ENCODE measurements at places on chromosomes 4 and X.

- DNase-seq = no peak
Observed at GRCh38 chrX:24243188-24243587, 70.7 kb downstream of the SUPT20HL2 start.

DNA sequence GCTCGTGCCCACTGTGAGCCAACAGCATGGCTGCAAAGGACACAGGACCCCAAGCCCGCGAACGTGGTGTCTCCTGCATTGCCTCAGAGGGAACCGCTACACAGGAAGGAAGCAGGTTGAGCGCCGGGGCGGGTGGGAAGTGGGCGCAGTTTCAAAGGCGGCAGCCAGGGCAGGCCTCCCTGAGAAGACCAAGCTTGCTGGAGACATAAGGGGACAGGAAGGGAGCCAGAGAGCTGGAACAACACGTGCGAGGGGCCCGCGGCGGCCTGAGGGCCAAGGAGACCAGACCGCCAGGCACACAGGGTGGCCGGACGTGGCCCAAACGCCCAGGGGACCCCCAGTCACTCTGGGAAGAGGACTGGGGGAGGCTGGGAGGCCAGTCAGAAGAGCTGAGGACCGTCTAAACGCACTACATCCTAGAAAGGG lies 32.0 kb downstream of the CTBP1 start:
- peak; percentile 42 for DNase-seq

DNA sequence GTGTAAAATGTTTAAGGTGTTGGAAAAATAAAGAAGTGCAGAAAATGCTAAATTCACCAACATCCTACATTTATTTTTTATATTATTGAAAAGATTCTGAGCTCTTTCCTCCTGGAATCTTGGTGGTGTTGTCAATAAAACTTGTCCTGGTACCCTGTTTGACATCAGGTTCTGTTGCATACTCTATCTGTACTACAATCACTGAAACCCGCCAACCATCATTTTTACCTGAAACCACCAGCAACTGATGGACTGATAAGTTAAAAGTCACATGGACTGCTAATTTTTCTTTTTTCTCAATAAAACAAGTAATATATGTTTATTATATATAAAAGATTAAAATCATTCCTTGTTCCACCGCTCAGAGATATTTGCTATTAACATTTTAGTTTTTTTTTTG lies 23.4 kb downstream of the STAP1 start:
- no peak for DNase-seq

DNA sequence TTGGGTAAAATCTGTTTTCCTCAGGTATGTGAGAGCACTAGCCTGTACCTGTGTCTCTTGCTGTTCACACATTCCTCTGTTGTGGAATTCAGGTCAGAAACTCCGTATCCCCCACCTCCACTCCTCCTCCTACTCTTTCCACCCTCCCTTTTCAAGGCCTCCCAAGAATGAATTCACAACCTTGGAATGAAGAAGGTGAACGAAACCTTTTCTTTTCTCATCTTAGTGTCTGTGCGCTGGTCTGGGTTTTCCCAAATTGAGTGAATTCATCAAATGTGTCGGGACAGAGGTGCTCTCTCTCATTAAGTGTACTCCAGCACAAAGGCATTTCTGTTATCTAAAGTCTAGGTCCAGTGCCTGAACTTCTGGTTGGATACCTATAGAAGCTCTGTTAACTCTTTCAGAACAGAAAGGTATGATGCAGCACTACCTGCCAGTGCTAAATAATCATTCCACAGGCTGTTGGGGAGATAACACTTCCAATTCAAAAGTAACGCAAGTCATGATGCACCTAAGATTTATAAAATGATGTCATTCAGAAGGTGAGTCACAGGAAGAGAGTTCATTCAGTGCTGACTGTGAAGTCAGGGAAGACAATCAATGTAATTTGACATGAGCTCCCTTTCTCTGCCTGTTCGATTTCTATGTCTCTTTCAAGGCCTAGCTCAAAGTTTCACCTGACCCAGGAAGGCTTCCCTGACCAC lies 41.9 kb downstream of the COL4A6 start:
- DNase-seq = no peak

DNA sequence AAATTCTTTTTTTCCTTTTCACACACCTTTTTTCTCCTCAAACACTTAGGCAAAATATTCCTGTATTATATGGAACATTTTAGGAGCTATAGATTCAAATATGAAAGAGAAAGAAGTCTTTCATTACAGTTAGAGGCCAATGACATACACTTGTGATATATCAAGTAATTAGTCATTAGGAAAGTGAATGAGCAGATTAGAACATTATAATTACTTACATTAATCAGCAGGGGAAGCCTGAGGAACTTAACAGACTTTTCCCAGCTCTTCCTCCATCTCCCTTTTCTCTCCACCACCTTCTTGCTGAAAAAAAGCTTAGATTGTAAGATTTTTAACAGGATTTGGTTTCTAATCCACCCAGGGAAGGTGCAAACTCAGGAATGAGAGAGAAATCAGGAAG lies 29.6 kb downstream of the KLF3 start:
- DNase-seq = no peak

DNA sequence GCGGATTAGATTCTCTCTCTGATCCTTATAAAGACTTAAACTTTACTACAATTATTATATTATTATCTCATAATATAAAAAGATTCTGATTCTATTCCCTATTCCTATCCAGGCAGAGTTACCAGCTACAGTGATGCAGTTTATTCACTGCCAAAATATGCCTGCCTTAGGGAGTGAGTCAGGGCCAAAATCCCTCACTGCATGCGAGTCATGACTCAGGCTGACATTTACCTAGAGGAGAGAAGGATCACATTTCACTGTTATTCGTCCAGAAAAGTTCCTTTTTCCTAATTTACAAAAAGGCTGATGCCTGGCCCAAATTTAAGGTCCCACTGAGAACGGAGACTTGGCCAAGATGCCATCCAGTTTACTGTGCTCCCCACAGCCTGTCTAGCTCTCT lies 168.5 kb upstream of the LDB2 start:
- DNase-seq = no peak

- peak; percentile 4 for DNase-seq
Observed at GRCh38 chrX:3743801-3744439, 30.5 kb upstream of the PRKX start.

DNA sequence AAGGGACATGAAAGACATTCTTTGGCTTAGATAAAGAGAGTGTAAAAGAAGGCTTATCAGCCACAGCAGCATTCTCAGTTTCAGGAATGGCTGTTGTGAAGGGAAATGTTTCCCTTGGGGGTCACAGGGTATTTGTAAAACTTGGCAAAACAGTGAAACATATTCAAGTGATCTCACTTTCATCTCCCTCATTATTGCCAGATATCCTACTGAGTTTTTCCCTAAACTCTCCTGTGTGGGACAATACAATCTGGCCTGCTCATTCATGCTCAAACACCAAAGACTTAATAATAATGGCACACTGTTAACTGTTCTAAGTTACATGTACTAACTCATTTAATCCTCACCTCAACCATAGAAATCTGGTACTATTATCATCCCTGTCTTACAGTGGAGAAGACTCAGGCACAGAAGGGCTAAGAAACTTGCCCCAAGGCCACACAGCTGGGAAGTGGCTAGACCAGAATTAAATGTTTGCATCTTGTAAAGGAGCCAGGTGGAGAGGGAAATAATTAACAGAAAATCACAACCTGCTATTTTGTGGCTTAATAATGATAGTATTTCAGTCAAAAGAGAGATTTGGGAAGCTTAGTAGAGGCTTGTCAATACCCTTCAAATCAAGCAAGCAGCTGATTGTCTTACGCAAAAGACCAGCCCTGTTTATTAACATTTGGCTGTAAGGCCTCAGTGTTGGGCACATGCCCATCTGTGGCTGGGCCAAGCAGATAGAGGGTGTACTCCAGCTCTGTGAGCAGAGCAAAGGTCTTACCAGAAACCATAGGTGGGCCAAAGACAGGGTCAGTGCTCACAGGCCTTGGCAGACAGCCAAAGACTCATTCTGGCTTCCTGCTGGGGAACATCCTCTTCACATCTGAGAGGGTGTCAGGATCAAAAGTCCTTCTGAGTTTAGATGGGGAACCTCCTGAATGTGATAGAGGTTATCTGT lies 17.3 kb downstream of the SMPX start:
- DNase-seq = no peak

DNA sequence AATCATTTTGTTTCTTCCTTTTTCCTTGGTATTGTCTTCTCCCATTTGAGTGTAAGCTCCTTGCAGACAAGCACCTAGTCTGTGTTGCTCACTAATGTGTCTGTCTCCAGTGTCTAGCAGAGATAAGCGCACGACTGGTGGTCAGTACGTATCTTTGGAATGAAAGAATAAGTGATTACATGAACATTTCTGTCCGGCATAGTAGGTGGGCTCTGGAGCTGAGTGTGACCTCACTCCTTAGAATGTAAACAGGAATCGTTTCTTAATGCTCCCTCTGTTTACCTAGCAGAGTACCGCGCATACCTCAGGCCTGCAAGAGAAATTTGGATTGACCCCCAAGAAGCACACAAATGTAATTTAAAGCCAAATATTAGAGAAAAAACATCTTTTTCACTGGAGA lies 235.4 kb downstream of the MAML3 start:
- no peak for DNase-seq

DNA sequence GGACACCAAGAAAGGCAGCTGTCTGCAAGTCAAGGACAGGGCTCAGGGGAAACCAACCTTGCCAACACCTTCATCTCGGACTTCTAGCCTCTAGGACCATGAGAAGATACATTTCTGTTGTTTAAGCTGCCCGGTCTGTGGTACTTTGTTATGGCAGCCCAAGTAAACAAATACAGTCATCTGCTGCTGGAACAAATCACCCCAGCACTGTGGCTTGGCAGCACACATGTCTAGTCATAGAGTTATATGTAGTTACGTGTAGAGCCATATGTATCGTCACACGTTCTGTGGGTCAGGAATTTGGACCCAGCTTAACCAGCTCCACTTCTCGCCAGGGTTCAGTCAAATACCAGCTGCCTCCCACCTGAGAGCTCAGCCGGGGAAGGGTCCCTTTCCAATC lies 2.5 kb downstream of the HTT-AS start:
- DNase-seq = no peak

DNA sequence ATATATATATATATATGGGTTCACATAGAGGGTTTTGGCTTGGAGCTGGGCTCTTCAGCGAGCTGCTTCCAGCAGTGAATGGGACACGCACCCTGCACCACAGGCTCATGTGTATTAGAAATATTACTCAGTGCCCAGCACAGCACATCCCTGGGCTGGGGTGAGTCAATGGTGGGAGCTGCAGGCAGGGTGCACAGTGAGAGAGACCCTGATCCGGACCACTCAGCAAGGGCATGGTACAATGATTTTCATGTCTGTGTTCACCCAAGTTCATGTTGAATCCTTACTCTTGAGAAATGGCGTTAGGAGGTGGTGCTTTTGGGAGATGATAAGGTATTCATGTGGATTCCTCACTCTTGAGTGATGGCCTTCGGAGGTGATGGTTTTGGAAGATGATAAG lies 194.7 kb downstream of the ASMT start:
- no peak for DNase-seq

DNA sequence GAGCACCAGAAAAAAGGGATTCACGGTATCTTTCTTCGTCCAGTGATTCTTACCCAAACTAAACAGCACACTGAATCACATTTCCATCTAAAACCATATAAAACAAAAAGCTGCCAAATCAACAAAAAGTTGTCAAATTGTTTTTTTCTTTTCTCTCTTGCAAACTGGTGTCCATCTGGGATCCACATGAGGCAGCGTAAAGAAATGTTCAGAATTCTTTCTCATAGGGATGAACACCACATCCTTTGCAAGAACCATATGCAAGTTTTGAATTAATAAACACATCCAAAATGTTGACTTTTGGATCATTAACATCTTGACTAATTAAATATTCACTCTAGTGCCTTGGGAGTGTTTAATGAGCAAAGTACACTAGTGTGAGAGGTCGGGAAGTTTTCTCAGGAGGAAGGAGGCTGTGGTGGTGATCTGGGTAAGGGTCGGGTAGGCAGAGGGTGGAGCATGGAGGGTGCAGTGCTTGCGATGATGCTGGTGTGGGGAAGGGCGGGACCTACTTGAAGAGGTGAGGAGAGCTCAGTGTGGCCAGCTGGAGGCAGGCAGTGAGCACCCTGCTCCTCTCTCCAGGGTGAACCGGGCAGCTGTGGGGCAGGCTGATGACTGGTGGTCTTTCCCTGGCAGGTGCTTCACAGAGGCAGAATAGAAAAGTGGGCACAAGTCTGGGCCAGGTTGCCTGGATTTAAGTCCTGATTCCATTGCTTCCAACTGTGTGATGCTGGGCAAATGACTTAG lies 72.8 kb downstream of the NSUN7 start:
- no peak for DNase-seq

GRCh38 chr4:3387154-3387942 lies 54.4 kb upstream of the HGFAC start:
- no peak for DNase-seq

DNA sequence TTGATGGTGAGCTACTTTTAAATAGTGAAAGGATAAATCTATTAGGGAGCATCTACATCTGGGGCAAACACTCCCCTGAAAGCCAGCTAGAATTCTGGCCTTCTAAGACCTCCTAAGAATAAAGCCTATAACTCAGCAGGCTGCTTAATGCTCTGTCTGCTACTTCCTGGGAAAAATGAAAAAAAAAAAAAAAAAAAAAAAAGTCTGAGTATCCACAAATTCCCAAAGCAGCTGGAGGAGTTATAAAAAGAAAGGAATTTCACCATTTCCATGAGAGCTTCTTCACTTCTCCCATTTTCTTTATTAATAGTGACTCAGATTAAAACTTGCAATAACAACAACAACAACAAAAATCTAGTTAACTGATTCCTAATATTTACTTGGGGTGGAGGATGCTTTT lies 511.2 kb downstream of the INPP4B start:
- DNase-seq = no peak

DNA sequence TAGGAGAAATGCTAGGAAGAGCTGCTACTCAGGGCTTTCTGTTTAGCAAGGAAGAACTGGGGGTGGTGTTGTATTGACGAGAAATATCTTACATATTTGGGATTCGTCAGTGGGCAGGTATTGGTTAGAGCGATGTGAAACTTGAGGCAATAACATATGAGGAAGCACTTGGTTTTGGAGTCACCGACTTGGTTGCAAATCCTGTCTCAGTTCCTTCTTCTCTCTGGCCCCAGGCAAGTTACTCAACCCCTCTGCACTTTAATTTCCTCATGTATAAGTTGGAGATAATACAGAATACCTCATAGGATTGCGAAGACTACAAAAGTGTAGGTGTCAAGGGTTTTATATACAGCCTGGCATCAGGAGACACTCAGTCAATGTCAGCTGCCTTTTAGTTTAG lies 34.1 kb downstream of the GPAT3 start:
- no peak for DNase-seq

- no peak for DNase-seq
Observed at GRCh38 chr4:124111922-124112321, 600.6 kb downstream of the ANKRD50 start.

GRCh38 chr4:89949782-89950387 lies 55.2 kb downstream of the MMRN1 start:
- no peak for DNase-seq

DNA sequence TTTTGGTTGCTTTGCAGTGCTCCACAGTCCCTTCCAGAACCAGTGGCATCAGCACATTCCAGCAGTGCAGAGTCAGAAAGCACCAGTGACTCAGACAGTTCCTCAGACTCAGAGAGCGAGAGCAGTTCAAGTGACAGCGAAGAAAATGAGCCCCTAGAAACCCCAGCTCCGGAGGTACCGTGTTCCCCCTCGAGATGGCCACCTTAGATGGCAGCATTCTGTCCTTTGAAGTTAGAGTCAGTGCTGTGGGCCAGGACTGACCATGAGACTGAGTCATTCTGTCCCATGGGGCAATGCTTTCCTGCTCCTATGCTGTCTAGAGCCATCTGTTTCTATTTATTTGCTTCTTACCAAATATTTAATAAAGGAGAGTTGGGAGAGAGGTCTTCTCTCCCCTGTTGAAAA lies 112.3 kb downstream of the KLHL8 start:
- DNase-seq = no peak
